ENCODE measurements at places on chromosomes 12 and 14. TPM values are rescaled to one million over a fixed set of nuclear protein-coding genes. Genes with fewer than 3 reads are reported as not detected.

The PLEKHG7 gene
- 0.75 TPM for polyA plus RNA-seq

The CCDC184 gene
- polyA plus RNA-seq, result 0.60 TPM

The IL23A gene
- polyA plus RNA-seq, result 0.78 TPM

The RNASE7 gene
- 0.40 TPM for polyA plus RNA-seq

The PTHLH gene
- polyA plus RNA-seq, result 1.2 TPM

The CDK17 gene
- polyA plus RNA-seq, result 43.3 TPM

The RSRC2 gene
- polyA plus RNA-seq, result 193 TPM

The PARPBP gene
- 14.1 TPM for polyA plus RNA-seq

Data from renal cortex interstitium (tissue), 15 donors.